ENCODE measurements at places on chromosomes 1 and 21.

DNA sequence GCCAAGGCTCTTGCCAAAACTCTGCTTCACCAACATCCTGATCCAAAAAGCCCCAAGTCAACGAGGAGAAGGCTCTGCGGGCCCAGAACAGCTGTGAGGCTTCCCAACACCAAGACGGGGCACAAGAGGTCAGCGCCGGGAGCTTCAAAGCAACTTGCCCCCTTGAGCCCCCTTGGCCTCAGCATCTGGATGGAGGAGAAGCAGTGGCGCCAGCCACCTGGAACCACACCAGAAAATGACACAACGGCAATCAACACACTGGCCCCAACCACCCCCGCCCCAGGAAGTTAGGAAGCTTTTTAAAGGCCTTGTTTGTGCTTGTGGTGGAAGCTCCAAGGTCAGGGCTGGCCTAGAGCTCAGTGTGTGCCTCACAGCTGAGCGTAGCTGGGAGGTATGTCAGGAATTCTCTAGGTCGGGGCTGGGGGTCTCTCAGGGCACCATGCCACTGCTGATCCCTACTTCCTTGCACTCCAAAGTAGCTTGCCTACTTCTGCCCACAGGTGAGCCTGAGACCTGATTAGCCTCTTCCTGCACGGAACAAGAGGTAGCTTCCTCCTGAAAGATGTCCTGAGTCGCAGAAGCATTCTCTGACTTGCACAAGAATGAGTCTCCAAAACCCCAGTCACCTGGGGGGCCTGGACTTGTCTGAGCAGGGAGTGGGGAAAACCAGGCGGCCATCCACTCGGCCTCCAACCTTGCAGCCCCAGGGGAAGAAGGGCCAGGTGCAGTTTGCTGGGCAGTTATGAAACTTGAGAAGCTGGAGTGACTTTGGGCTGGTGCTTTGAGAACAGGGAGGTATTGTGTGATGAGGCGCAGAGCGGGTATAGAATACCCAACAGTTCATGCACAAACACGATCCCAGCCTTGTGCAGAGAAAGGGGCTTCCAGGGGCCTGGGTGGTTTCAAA, 9.7 kb upstream of the SRP9 start:
- DNase-seq, result no peak

GRCh38 chr1:32753532-32754316, 51.2 kb upstream of the SYNC start:
- DNase-seq, result peak; percentile 29

DNA sequence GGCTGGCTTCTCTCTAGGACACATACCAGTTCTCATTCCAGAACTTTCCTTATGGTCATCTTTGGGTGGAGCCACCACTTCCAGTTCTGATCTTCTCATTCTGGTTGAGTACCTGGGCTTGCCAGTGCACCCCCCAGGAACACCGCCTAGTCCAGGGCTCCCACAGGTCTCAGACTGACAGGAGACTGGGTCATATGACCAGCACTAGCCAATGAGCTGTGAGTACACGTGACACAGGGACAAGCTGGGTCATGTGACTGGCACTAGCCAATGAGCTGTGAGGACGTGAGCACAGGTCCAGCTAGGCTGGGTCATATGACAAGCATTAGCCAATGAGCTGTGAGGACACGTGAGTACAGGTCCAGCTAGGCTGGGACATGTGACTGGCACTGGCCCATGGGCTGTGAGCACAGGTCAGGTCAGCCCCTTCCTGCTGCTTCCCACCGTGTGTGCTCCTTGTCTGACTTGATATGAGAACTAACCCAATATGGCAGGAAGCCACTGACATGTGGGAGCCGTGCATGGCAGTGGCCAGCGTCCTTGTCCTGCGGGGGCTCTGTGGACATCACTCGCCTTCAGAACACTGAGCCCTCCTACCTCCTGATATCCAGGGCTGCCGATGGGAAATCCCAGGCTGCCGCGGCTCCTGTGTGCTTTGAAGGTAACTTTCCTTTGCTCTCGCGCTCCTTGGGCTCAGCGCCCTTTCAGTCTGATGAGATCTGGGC, 22.7 kb downstream of the KRTAP10-1 start:
- DNase-seq, result no peak

DNA sequence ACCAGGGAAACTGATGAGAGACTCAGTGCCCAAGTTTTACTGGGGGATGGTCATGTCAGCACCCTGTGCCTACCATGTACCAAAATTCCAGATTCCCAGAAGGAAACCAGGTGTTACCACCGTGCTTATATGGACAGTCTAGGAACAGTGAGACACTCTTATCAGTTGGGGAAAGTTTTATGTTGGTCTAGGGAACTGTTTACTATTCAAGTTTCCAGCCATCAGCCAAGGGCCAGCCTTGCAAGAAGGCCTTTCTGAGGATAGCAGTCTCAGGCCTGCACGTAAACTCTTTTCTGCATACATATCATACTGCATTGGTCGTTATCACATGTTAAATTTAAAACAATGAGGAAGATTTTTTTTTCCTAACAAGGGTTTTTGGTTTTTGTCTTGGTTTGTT, 12.6 kb downstream of the TMEM269 start:
- DNase-seq, result no peak

GRCh38 chr1:155110826-155111225, 16.9 kb upstream of the EFNA1 start:
- DNase-seq, result no peak

- no peak for DNase-seq
Measured at GRCh38 chr1:185170291-185170848, 13.4 kb downstream of the SWT1 start.

DNA sequence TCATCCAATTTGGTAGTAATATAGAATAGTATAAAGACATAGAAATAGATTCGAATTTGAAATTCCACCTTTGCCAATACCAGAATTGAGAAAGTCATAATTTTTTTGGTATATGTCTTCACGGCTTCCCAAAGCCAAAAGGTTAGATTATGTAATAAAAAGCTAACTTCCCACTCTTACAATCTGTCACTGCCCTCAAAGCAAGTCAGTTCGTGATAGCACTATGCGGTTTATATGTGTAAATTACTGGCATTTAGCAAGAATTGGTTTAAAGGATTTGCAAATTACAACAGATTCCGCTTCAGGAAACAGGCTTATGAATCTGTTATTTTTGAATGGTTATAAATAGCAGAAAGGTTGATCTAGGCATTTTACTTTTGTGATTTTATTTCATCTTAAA, 679.4 kb upstream of the ADGRL2 start:
- DNase-seq, result no peak

- DNase-seq, result no peak
Measured at GRCh38 chr21:42086969-42087368, 15.9 kb downstream of the UMODL1 start.

DNA sequence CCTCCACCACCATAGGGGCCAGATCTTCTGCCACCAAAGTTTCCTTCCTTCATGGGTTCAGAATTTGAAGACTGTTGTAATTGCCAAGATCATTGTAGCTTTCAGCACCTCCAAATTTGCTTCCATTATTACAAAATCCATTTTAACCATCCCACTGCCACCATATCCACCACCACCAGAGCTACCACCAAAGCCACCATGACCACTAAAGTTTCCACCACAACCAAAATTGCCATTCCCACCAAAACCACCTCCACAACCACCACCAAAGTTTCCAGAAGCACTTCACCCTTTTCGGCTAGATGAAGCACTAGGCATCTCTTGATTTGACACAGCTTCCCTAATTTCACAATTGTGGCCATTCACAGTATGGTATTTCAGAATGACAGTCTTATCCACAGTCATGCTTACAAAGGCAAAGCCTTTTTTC, 45.2 kb downstream of the SLC30A7 start:
- no peak for DNase-seq

DNA sequence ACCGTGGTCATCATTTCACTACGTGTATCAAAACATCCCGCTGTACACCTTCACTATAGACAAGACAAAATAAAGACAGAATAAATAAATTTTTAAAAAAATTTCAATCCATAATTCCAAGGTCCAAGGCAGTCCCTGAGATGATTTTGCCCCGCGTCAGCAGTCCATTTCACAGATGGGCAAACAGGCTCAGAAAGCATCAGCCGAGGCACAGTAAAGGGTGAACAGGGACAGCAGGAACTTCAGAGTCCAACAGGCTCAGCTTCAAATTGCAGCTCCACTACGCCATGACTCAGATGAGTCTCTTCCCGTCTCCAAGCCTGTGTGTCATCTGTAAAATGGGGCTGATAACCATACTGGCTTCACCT, 15.0 kb downstream of the MATN1 start:
- no peak for DNase-seq

DNA sequence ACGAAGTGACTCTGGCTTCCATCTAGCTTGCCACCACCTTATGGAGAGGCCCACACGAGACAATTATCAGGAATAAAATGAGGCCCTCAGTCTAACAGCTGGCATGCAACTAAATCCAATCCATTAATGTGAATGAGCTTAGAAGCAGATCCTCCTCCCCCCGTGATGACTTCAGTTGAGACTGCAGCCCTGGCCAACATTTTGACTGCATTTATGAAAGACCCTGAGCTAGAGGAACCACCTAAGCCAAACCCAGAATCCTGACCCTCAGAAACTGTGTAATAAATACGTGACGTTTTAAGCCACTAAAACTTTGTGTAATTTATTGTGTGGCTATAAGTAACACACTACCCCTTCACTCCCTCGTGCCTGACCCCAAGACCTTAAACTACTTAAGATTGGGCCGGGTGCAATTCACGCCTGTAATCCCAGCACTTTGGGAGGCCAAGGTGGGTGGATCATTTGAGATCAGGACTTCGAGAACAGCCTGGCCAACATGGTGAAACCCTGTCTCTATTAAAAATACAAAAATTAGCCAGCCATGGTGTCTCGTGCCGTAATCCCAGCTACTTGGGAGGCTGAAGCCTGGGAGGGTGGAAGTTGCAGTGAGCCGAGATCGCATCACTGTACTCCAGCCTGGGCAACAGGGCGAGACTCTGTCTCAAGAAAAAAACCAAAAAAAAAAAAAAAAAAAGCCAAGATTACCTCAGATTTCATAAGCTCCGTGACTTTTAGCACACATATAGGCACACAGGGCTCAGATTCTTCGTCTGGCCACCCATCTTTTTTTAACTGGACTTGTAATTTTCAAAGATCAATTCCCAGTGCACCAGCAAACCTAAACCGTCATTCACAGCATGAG, 72.5 kb downstream of the ENAH start:
- DNase-seq, result no peak

DNA sequence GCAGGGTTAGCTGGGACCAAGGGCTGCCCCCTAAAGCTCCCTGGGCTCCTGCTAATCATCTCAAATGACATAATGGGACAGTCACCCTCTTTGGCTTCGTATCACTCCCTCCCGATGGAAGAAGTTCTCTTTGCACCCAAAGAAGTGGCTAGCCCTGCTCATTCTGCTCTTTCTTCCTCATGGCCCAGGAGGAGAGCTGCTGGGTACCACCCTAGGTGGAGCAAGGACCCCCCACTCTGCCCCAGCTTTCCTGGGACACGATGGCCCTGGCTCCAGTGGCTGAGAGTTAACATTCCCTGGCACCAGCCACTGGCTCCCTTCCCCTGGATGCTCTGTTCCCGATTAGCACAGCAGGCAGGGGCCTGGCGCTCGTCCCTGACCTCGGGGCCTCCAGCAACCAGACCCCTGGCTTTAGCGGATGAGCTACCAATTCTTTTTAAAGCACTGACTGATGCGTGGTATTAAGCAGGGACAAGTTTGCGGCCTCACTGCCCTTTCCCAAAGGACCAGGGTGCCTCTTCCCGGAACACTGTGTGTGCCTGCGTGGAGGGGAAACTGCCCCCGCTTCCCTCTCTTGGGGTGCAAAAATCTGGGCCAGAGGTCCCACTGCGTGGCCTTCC, 1.2 kb downstream of the MYOM3 start:
- no peak for DNase-seq
